ENCODE measurements at places on chromosomes 1 and 21.

DNA sequence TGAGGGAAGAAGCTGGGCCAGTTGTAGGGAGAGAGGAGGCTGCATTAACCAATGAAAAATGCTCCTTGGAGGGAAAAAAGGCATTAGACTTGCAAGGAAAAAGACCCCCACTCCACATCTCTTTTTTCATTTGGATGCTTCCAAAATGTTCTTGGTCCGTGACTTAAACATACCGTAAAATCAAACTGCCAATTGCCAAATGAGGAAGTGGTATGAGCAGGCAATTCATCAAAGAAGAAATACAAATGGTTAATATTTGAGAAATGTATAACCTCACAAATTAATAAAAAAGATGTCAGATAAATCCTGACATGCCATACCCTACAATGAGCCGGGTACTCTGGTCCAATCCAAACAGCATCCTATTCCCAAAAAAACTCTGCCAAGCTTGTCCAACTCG, 30.6 kb downstream of the KANK4 start:
- no peak for DNase-seq

DNA sequence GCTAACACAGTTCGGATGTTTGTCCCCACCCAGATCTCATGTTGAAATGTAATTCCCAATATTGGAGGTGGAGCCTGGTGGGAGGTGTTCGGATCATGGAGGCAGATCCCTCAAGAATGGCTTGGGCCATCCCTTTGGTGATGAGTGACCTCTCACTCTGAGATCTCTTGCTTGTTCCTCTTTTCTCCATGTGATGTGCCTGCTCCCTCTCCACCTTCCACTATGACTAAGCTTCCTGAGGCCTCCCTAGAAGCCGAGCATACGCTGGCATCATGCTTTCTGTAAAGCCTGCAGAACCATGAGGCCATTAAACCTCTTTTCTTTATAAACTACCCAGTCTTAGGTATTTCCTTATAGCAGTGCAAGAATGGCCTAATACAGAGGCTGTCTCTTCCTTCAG, 8.1 kb upstream of the PLA2G5 start:
- DNase-seq = no peak

DNA sequence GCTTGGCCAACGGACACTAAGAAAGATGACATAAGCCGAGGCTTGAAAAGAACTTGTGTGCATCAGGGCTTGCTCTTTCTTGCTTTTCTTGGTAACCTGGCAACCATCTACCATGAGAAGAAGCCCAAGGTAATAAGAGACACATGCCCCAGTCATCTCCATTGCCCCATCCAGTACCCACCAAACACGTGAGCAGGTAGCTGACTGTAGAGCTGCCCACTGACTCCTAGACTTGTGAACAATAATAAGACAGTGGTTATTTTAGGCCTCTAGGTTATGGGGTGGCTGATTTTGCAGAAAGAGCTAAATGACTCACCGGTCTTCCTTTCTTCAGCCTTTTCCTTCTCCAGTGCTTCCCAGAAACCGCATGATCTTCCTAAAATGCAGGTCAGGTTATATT, 105.0 kb upstream of the JUN start:
- DNase-seq = no peak

DNA sequence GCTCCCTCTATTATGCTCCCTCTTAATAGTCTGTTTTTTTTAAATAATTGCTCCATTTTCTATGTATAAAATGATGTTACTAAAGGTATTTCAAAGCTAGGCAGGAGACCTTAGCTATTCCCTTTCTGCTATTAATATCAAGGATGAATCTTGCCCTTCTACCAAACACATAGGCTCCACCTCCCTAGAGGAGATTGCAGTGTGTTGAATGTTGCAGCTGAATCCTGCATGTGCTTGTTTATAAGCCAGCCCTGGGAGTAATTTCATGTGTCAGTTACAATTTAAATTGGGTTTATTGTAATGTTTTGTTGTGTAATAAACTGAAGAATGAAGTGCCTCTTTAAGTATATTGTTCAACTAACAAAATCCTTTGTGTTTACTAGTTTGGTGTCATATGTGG, 66.0 kb downstream of the TMEM200B start:
- DNase-seq = no peak

DNA sequence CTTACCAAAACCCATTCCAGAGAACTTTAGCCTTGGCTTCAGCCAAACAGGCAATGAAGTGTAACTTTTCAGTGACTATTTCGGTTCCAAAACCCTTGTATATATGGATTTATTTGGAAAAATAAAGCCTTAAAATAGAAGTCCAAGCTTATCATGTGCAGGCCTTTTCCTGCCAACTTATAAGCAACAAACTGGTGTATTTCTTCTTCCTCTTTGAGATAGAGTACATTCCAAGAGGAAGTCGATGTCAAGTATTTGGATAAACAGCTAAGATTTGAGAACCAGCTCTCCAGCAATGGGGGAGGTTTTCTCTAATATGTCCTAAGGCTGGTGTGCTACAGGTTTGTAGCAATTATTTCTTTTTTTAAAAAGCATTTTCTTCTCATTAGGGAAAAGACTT, 407.8 kb downstream of the DUSP10 start:
- DNase-seq = no peak

DNA sequence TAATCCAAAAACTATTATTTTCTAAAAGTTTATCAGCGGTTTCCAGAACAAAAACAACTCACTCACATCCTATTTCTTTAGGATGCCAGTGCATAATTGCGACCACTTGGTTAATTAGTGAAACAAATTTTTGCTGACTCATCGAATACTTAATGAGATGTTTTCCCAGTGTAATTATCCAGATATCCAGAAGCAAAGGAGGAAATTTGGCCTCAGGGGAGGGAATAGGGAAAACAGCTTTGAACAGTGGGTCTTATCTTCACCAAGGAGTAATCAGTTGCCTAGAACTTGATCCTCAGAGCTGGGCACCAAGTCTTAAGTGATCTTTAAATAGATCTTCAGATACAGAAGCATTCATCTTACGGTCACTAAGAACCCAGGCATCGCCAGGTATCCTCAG, 24.3 kb downstream of the STYXL2 start:
- DNase-seq = no peak

- DNase-seq = no peak
Observed at GRCh38 chr1:233905416-233906051, 1.1 kb downstream of the SLC35F3 start.

- DNase-seq = no peak
Observed at GRCh38 chr1:203968761-203969160, 104.2 kb upstream of the SOX13 start.

DNA sequence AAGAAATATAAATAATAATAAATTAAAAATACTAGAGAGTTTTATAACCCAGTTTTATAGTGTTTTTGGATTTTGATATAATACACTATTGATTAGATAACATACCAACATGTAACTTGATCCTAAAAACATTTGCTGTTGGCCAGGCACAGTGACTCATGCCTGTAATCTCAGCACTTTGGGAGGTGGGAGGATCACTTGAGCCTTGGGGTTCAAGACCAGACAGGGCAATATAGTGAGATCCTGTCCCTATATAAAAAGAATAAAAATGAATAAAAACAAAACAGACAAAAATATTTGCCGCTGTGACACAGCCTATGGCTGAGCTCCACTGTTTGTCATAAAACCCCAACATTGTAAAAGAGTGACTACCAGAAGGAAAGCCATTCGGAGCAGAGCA, 26.1 kb downstream of the VPS13D start:
- no peak for DNase-seq

- DNase-seq = no peak
Observed at GRCh38 chr1:19054216-19054615, 97.7 kb upstream of the IFFO2 start.

DNA sequence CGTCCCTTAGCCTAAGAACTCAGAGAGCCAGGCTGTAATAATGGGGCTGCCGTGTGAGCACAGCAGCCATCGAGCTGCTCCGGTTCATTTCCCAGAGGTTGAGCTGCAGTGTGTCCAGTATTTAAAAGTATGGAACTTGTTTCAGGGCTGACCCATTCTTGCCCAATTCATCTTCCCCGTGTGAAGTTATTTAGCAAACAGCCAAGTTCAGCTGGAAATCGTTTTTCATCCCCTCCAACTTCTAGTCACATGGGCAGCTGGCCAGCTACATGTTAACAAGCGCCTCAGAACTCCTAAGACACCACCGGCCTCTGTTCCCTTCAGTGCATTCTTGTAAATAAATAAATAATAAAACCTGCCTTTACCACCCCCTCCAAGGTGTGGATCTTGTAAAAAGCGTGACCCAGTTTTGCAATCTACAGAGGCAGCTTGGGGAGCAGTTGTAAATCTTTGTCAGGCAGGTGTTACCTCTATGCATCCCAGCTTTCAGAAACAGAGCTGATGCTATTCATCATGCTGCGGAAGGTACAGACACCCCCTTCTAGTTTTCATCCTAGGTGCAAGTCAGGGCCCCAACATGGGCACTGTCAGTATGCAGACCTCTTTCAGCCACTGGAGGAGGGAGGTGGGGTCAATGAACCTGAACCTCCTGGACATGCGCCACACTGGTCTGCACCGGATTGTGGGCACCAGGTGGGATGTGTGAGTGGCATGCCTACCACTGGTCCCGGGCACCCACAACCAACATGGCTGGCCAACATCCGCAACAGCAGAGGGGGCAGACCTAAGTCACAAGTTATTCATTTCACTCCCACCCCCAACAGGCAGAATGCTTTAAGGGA, 18.7 kb upstream of the KNCN start:
- DNase-seq = no peak

DNA sequence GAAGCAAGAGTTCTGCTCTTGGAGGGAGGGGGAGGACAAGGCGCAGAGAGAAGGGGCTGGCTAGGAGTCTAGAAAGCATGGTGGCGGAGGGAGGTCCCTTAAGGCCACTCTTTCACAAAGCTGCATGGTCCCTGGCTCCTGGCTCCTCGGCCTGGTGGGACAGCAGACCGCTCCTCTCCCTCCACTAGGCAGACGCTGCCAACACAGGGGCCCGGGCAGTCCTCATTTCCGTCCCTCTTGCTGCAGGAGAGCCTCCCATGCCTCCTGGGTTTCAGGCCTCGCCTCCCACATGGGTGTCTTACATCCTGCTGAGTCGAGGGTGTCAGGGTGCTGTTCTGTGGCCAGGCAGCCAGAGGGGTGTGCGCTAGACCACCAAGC, 108.0 kb downstream of the CASZ1 start:
- no peak for DNase-seq

DNA sequence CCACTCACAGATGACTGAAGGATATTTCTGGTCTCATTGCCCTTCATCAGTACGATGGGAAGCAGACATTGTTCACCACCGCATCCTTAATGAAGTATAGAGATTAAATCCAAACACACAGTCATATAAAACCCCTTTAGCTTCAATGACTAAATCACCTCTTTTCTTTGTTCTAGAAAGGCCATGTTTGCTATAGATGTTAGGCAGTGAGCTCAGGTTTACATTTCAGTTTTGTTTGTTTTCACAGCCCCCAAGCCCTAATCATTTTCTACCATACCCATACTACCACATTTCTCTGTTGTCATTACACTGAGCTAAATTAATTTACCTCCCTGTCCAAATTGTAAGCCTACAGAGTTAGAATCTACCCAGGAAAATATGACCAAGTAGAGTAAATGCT, 385.1 kb downstream of the NTNG1 start:
- no peak for DNase-seq

- peak; percentile 57 for DNase-seq
Observed at GRCh38 chr1:204408074-204408507, 3.5 kb downstream of the PPP1R15B start.

Measured in Calu3 (cell line).